ENCODE measurements at places on chromosomes 13 and 19.

DNA sequence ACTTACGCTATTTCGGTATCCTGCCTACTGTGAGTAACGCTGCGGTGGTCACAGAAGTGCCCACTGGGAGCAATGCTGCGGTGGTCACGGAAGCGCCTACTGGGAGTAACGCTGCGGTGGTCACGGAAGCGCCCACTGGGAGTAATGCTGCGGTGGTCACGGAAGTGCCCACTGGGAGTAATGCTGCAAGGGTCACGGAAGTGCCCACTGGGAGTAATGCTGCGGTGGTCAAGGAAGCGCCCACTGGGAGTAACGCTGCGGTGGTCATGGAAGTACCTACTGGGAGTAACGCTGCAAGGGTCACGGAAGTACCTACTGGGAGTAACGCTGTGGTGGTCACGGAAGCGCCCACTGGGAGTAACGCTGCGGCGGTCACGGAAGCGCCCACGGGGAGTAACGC lies 52.1 kb upstream of the SOX1 start:
- DNase-seq, result no peak

- no peak for DNase-seq
Observed at GRCh38 chr13:44272692-44273091, 100.9 kb upstream of the SERP2 start.

DNA sequence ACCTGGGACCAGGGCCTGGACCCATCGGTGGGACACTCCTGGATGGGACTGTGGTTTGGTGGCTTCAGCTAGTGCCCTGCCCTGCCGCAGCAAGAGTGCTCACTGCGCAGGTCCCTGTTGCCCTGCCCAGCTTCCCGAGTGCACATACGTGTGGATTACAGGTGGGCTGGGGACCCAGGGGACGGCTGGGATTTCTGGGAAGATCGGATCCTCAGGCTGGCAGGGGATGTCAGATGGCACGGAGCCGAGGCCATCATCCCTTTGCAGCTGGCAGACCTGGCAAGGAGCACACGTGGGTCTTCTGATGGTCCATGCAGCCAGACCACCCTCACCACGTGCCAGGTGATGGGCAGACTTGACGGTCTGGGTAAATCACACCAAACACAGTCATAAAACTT lies 69.3 kb downstream of the CHST8 start:
- DNase-seq, result no peak

GRCh38 chr13:70893832-70894231 lies 785.6 kb upstream of the KLHL1 start:
- no peak for DNase-seq

DNA sequence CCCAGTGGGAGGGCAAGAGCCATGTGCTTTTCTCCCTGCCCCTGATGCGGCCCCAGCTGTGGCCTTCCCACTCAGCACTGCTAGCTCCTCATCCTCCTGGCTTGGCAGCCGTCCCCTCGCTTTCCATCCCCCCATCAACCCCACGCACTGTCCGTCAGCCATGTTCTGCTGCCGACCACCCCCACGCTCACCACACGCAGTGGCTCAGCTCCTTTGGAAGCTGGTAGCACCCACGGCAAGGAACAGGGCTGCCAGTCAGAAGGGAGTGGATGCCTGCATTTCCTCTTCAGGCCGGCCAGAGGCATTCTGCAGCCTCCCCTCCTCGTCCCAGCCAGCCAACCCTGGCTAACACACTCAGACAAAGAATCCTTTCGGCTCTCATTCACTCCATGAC lies 6.3 kb downstream of the CALM3 start:
- no peak for DNase-seq

GRCh38 chr13:99655351-99656091 lies 154.2 kb downstream of the TM9SF2 start:
- DNase-seq, result no peak

GRCh38 chr19:31451686-31452330 lies 102.6 kb upstream of the TSHZ3 start:
- DNase-seq, result no peak

- DNase-seq, result no peak
Observed at GRCh38 chr13:99282264-99283231, 24.4 kb upstream of the GPR18 start.
